Stimulated activated CD4-positive, alpha-beta T cell treated with anti-CD3 and anti-CD28 coated beads, Interleukin-1b, Interleukin-23, amount 100 ng/mL, for 1 hour (primary cell): ENCODE measurements at places on chromosomes 16 and 17.

- DNase-seq, result no peak
These were observed 83.3 kb downstream of the TBC1D16 start for GRCh38 chr17:79952265-79952877.

DNA sequence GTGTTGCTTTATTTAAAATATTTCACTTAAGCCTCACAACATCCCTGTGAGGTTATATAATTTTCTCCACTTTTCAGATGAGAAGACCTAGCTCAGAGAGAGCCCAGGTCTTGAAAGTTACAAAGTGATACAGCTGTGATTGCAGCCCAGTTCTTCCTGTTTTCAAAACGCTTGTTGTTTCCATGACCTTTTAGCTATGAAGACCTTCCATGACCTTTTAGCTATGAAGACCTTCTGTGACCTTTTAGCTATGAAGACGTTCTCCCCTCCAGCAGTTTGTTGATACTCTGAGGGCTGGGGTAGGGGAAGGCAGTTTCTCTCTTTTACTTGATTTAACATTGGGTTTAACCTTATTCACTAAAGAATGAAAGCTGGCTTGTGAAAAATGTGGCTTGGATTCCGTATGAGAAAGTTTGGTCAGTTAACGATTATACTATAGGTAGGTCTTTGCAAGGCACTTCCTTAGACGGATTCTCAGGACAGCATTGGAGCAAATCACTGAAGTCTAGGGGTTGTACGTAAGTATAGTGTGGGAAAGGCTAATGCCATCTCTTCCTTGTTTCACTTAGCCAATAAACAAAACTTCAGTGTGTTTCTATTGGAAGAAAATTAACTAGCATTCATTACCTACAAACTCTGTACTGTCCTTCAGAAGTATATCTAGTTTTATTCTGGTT lies 20.7 kb downstream of the PHKB start:
- no peak for DNase-seq

DNA sequence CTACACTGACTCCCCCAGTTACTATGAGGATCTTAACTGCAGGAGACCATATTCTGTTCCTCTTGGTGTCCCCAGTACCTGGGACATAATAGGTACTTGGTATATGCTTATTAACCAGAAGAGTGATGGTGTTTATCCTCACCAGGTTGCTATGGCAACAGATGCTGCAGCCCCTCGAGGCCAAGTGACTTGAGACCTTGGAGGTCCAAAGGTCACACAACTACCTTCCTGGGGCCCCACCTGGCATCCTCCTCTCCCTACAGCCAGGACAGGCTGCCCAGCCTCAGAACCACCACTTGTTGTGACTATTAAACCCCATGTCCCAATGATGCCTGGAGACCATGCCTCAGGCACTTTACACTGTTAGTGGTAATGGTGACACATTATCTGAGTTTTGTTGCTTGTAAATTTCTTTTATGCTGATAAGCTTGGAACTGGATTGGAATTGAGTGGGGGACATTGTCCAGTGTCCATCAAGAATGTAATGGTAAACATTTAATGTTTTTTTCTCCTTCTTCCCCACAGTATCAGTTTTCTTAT lies 189.4 kb downstream of the CCDC182 start:
- DNase-seq, result no peak

DNA sequence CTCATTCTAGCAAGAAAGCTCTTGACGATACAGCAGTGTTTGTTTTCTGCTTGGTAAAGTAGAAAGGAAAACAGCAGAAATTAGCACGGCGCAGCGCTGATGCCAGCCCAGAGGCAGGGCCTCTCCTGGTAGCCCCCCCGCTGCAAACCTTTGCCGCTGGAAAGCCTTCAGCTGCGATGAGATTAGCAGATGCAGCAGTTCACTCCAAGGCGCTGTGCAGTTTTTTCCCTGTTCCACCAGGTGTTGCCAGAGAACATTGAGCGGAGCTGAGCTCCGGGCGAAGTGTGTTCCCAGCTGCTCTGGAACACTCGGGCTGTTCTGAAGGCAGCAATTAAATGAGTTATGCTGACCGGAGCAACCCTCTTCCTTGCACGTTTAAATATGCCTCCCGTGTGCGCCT lies 72.5 kb downstream of the RBFOX1 start:
- DNase-seq, result no peak

- no peak for DNase-seq
These were observed 2.3 kb upstream of the PAFAH1B1 start for GRCh38 chr17:2591040-2591640.

DNA sequence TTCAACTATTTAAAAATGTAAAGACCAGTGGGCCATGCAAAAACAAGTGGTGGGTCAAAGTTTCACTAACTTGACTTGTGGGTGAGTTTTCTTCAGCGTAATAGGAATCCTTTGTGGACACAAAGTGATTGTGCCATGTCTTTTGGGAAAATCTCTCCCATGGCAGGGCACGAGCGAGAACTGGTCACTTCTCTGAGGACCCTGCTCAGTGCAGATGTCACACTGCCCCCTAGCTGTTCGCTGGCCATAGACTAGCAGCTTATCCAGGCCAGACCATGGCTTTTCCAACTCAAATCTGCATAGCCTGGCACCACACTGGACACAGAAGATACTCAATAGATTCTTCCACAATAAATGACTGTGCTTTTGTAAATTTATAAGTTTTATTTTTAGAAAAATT lies 306.0 kb upstream of the CCL2 start:
- no peak for DNase-seq

DNA sequence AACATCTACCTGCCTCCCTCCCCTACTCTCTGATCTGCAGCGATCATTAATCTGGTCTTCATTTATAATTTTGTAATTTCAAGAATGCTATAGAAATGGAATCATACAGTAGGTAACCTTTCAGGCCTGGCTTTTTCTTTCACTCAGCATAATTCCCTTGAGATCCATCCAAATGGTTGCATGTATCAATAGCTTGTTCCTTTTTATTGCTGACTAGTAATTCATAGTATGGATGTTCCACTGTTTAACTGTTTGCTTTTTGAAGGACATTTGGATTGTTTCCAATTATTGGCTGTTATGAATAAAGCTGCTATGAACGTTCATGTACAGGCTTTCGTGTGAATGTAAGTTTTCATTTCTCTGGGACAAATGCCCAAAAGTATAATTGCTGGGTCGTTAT lies 125.2 kb downstream of the USP31 start:
- DNase-seq, result no peak

DNA sequence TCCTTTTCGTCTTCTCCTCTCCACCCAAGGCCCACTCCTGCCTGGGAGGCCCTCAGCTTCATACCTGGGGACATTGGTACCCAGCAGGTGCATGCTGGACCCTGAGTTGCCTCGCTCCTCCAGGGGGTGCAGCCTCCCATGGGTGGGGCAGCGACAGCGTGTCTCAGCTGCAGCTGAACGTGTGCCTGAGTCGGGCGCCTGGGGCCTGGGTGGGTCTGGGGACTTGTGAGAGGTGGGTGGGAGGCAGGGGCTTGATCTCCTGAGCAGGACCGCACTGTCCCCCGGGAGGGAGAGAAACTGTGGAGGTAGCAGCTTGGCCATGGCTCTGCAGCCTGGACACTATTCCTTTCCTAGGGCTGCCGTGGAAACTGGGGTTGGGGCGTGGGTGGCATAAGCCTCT lies 24.8 kb upstream of the ENGASE start:
- no peak for DNase-seq

GRCh38 chr16:1347286-1347855 lies 4.3 kb downstream of the TSR3 start:
- DNase-seq, result no peak

GRCh38 chr17:35774499-35774898 lies 13.8 kb downstream of the C17orf50 start:
- DNase-seq, result no peak

GRCh38 chr17:9239246-9239792 lies 218.0 kb downstream of the NTN1 start:
- no peak for DNase-seq

DNA sequence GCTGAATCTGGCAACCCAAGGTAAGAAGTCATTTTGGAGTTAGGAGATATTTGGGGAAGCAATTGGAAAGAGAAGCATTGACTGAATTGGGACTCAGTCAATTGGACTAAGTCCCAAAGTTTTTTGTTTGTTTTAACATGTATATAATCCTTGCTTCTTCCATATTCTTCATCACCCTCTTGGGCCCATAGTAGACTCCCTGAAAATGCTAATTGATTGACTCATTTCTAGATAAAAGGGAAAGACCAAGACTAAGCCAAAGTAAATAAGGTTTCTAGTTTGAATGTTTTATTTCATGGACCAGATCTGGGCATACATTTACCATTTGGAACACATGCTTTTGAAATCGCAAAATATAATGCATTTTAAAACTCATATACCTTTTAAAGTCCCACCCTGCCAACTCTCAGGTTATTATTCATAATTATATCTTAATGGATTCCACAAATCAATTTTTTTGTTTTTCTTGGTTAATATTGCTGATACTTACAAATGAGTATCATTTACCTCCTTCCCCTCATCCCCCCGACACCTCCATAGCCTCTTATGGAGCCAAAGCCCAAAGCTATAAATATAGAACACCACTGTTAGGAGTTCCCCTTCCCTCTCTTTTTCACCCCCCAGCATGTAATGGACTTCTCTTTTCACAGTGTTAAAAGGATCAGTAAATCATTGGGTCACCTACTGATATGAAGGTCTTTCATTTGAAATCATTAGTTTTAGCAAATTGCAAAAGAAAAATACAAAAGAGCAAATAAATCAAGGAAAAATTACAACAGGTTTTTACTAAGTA lies 674.0 kb upstream of the SOX9 start:
- no peak for DNase-seq

DNA sequence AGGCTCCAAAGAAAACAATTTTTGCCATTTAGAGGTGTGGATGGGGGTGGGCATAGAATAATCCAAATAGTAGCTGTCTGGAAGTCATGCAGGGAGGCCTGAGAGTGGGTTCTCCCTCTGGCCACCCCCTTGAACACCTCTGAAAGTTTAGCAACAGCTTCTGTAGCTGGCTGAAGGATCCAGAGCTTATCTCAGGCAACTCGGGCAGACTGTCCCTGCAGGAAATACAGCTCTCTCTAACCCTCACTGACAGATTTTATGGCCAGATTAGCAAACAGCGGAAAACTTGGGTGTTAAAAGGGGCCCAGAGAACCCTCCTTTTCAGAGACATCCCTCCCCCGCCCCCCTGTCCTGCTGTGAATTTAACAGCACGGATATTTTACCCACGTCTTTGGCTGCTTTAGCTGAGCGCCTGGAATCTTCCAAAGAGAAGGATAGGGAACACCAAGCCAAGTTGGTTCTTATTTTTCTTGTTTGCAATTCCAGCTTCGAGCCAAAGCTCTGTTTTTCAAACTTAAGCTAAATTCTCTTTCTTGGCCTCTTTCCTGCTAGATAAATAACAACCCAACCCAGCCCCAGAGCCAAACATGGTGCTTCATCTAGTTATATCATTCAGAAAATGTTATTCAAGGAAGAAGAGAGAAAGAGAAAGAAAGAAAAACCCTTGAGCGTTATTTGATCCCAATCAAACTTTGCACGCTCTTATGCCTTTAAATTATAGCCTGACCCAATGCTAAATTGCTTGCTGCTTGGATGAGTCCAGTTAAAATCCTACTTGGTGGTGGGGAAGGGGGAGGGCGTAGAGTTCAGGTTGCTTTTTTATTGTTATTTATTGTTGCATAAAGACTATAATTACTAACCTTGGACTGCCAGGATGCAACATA lies 2.3 kb upstream of the HOXB2 start:
- DNase-seq, result no peak

DNA sequence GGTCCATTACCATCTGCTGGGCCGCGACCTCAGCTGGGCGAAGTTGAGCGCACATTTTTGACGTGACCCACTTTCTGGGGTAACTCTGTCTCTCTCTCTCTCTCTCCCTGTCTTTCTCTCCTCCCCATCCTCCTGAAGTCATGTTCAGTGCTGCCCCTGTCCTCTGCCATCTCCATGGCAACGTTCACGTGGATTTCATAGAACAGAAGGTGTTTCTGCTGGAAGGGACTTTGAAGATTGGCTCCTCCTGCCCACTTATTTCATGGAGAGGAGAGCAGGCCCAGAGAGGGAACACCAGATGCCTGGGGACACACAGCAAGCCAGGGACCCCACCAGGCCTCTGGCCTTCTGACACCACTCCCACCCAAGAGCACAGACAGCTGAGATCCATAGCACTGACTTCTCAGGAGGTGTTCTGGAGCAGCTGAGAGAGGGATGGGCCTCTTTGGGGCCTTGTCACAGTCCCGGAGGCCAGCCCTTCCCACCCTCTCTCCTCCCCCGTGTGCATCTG lies 4.2 kb upstream of the CCNF start:
- no peak for DNase-seq

DNA sequence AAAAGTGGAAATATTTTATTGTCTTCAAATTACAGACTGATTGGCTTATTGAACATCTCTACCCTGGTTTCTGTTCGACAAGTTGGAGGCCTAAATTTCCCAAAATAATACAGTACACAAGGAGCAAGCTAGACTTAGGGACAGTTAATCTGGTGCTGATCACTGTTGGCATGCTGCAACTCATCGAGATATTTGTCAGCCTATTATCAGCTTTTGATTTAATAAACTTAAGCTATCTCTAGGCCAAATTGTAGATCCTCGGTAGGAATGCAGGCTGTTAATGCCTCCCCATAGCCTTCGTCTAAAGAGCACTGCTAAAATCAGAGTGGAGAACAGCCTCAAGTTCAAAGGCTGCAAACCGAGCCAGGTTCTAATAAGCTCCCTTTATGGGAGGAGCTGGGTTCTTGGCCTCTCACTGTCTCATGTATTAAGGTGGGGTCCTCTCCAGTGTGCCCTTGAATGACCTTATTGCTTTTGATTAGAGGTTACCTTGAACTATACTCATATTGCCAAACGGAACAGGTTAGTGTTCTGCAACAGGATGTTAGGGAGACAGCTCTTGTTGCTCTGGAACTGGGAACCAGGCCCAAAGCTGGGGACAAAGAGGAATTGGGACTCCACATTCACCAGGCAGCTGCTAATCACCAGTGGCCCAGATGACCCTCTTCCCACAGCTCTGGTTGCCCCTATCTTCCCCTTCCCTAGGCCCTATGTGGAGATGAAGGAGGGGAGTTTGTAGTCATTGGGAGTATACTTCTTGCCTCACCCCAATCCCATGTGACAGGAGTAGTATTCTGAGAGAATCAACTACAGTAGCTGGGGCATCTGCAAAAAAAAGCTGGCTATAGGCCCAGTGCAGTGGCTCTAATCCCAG lies 69.5 kb upstream of the NOL11 start:
- no peak for DNase-seq

DNA sequence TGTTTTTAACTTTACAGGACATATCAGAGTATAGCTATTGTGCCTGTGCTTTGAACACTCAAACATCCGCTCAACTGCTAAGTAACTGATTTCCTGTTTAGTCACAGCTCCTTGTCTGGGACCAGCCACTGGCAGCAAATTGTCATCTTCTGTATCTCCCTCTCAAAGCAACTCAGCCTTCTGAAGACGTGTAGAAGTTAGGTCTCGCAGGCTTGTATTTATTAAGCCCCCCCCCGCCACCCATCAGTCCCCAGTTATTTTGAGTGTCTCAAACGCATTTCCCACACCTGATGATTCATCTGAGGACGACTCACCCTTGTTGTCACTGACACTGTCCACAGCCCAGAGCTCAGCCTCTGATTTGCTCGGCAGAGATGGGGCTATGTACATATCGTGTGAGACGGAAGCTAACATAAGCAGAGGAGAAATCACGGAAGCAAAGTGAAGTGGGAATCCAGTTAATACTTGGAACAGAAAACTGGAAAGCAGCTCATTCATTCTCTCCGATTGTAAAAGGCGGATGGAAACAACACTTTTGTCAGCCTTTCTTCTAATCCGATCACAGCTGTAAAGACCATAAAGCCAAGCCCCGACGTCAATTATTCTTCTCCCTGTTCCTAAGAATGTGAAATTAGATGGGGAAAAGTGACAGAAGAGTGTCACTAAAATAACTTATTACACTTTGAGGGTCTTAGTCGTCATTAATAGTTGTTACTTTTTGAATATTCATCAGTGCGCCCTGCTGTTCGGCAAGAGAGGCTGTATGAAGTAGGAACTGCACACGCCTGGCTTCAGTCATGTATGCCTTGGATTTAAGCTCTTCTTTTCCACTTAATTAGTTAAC lies 64.2 kb downstream of the PITPNC1 start:
- peak; percentile 28 for DNase-seq
